ENCODE measurements at places on chromosomes 6 and 20.

DNA sequence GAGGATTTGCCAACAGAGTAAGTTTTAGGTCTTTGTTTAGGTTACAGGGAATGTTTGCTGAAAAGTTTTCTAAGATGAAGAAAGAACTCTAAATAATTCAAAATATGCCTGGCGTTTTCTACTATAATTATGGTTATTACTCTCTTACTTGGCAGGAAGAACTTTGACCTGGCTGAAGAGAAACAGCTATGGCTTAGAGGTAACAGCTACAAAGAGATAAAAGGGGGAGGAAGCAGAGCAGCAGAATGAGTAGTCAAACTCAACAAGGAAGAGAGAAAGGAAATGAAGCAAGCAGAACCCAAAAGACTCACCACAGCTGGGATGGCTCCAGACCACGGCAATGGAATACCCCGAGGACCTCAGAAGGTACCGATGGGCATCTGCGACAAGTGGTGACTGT is 95.6 kb downstream of the KIF16B start:
- ATAC-seq, result no peak

- ATAC-seq, result no peak
These were observed 482.2 kb upstream of the RNF217 start for GRCh38 chr6:124479991-124480430.

GRCh38 chr6:4451081-4451480 is 315.7 kb upstream of the ECI2 start:
- no peak for ATAC-seq

- ATAC-seq, result no peak
These were observed 704.4 kb downstream of the UTRN start for GRCh38 chr6:144989319-144990107.

GRCh38 chr6:2485116-2485515 is 239.7 kb upstream of the GMDS start:
- no peak for ATAC-seq

- ATAC-seq, result no peak
These were observed 169.1 kb upstream of the PTCHD4 start for GRCh38 chr6:48280035-48280620.

GRCh38 chr6:144797881-144798589 is 512.9 kb downstream of the UTRN start:
- peak; percentile 77 for ATAC-seq

- ATAC-seq, result peak; percentile 77
These were observed 78.8 kb upstream of the RALY start for GRCh38 chr20:33914919-33915318.

Measured in SK-N-SH treated with all-trans-retinoic acid at 6 μM for 48 hours (cell line).